ENCODE measurements at places on chromosomes 5 and 9. TPM values are rescaled to one million over a fixed set of nuclear protein-coding genes. Genes with fewer than 3 reads are reported as not detected.

GRCh38 chr9:98231770-98232478, 23.5 kb downstream of the TBC1D2 start:
- H3K27me3 ChIP-seq, result no peaks in the 10 kb centered on the region
- no peak overlapping the region for H3K27ac ChIP-seq
- peaks cover 23% of the 10 kb centered on the region for H3K36me3 ChIP-seq
- no peak overlapping the region for H3K4me3 ChIP-seq
- H3K4me1 ChIP-seq, result peaks cover 14% of the 10 kb centered on the region

DNA sequence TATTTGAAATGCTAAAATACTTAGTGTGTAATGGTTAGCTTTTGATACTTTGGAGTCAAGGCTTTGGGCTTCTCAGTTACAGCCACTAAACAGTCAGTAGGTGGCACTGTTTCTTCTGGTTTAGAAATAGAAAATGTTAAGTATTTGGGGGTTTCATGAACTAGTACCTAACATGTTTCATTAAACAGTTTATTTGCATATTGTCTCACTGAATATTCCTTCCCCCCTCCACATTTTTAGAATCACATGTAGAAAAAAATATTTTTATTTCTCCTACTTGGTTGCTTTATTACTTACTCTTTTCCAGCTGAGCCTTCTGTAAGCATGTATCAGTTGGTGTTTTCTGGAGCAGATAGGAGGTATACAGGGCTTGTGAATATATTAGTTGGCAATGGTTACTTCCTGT, 48.0 kb downstream of the IPO11 start:
- H3K36me3 ChIP-seq, result no peaks in the 10 kb centered on the region
- DNase-seq, result no peak
- no peaks in the 10 kb centered on the region for H3K27me3 ChIP-seq
- H3K4me3 ChIP-seq, result no peak overlapping the region

GRCh38 chr5:99034336-99034735, 105.5 kb upstream of the CHD1 start:
- peaks cover 25% of the 10 kb centered on the region for H3K4me1 ChIP-seq
- no peaks in the 10 kb centered on the region for H3K27me3 ChIP-seq
- H3K36me3 ChIP-seq, result no peaks in the 10 kb centered on the region

DNA sequence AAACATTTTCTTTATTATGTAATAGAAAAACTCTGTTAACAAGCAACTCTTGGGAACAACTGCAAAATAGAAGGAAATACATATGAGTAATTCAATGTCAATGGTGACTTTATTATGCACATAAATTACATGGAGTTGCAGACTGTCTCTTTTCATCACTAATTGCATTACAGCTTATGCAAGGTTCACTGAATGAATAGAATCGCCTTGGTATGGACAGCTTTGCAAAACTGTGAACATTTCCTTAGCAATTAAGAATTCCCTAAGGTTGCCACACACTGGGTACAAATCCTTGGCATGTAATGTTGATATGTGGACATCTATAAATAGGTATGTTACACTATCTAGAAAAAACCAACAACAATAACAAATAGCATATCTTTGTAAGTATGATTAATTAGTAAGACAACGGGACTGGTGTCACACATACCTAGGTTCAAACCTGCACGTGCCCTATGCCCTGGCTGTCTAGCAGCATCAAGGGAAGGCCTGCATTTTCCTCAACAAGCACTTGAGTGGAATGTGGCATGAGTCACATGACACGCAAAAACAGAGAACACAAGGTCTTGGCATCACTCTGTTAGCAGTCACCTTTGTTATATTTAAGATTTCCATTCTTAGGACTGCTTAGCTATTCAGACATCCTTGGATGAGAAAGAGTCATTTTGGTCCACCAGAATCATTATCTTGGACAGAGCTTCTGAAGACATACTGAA, 263.9 kb downstream of the CTNND2 start:
- no peaks in the 10 kb centered on the region for H3K36me3 ChIP-seq
- H3K27me3 ChIP-seq, result no peaks in the 10 kb centered on the region
- H3K4me3 ChIP-seq, result no peak overlapping the region
- no peak overlapping the region for H3K27ac ChIP-seq
- DNase-seq, result no peak

- H3K4me3 ChIP-seq, result no peak overlapping the region
- H3K27me3 ChIP-seq, result peaks cover 5% of the 10 kb centered on the region
- H3K27ac ChIP-seq, result no peak overlapping the region
- H3K4me1 ChIP-seq, result peaks cover 20% of the 10 kb centered on the region
These were observed 386.1 kb upstream of the KIF2A start for GRCh38 chr5:61919920-61920319.

DNA sequence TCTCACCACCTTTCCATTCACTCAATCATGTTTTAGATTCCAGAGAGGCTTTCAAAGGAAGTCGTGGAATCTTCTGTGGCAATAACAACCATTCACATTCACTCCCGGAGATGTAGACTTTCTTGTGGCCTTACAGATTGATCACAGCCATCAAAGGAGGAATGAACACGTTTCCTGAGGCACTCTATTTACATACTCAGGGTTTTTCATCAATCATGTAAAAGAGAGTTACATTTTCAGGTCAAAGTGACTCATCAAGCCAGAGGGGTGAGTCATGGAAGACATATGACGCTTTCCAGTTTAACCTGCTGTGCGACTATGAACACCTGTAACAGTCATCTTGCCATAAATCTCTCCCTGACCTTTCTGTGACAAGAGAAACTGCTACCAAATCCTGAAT, 39.3 kb upstream of the RAD23B start:
- H3K4me3 ChIP-seq, result no peak overlapping the region
- DNase-seq, result no peak
- H3K27me3 ChIP-seq, result no peaks in the 10 kb centered on the region
- no peaks in the 10 kb centered on the region for H3K36me3 ChIP-seq

DNA sequence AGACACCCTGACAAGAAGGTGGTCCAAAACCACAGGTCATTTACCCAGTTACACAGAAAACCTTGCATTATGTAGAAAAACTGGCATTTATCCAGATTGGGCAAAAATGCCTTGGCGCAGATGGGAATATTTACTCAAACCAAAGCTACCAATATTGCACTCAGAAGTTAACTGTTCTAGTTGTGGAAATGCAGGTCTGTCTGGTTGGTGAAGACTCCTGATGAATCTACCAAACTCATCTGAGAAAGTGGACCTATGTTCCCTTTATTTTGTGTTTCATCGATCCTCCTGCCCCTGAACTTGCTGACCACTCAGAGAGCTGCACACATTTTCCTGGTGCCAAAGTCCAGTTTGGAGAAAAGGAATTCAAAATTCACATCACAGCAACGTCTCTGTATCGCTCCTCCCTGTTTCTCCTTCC, 85.2 kb upstream of the ALDH1A1 start:
- H3K4me1 ChIP-seq, result peaks cover 6% of the 10 kb centered on the region
- H3K36me3 ChIP-seq, result no peaks in the 10 kb centered on the region
- peak overlapping the region; percentile 2 for H3K4me3 ChIP-seq
- no peak for DNase-seq
- peak overlapping the region; percentile 85 for H3K27ac ChIP-seq

DNA sequence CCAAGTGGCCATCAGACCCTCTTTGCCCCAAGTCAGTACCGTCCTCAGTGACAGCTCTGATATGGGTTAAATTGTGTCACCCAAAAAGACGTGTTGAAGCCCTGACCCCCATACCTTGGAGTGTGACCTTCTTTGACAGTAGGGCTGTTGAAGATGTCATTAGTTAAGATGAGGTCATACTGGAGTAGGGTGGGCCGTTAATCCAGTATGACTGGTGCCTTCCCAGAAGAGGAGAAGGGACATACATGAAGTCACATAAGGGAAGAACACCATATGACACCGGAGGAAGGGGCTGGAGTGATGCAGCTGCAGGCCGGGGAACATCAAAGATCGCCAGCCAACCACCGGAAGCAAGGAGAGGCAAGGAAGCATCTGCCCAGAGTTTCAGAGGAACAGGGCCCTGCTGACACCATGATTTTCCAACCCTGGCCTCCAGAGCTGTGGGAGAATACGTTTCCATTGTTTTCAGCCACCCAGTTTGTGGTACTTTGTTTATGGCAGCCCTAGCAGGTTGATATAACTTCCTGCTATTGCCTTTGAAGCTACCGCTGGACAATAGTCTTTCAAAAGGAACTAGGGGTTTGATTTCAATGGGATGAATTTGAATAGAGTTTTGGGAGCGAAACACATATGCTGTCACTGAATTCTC, 36.4 kb upstream of the CPEB4 start:
- no peak for DNase-seq
- H3K4me1 ChIP-seq, result no peaks in the 10 kb centered on the region

Gene GNA14
- 1.3 TPM for total RNA-seq

Gene GABRA6
- not detected for total RNA-seq

Gene CDC20B
- total RNA-seq, result not detected

Gene ALG2
- total RNA-seq, result 26.3 TPM

Gene NME5
- not detected for total RNA-seq

Gene PFN3
- total RNA-seq, result 2.0 TPM

Gene TPPP
- total RNA-seq, result 5.8 TPM

Gene GMCL2
- not detected for total RNA-seq

Gene CDH6
- total RNA-seq, result 5.0 TPM
